ENCODE measurements at places on chromosomes 11 and 22.
A peak's percentile ranks its signal among the peaks of the same experiment; 100 is the strongest.

DNA sequence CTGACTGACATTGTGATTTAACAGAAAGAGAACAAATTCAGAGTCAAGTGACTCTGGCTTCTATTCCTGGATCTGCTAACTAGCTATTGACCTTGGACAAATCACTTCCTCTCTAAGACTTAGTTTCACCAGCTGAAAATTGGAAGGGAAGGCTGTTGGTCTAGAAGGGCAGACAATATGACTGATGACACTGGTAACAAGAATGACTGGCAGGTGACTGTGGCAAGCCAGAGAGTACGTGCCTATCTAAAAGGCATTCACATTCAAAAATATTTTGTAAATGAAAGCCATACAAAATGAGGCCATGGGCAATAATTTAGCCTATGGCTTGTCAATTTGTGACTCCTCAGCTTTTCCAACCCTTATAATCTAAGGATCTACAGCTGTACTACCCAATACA is 23.5 kb downstream of the SERGEF start:
- no peak for DNase-seq
- H3K27me3 ChIP-seq: no peaks in the 10 kb centered on the region
- no peak overlapping the region for H3K4me3 ChIP-seq
- peaks cover 20% of the 10 kb centered on the region for H3K36me3 ChIP-seq
- H3K27ac ChIP-seq: no peak overlapping the region
- no peaks in the 10 kb centered on the region for H3K4me1 ChIP-seq

DNA sequence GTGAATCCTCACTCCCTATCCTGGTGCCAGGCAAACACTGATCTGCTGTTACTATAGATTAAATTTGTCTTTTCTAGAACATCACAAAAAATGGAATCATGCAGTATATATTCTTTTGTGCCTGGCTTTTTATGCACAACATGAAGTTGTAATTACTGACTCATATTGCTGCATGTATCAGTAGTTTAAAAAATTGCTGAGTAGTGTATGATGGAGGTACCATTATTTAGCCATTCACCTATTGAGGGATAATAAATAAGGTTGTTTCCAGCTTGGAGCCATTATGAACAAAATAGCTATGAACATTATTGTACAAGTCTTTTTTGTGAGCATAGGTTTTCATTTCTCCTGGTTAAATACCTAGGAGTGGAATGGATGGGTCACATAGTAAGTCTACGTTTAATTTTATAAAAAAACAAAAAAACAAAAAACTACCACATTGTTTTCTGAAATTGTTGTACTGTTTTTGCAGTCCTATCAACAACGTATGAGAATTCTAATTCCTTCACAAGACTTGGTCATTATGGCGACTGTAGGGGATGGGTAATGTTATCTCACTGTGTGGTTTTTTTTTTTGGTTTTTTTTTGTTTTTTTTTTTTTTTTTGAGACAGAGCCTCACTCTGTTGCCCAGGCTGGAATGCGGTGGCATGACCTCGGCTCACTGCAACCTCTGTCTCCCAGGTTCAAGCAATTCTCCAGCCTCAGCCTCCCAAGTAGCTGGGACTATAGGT is 111.6 kb downstream of the USP35 start:
- H3K27ac ChIP-seq: no peak overlapping the region
- H3K27me3 ChIP-seq: no peaks in the 10 kb centered on the region
- peaks cover 12% of the 10 kb centered on the region for H3K4me1 ChIP-seq
- no peak for DNase-seq
- H3K4me3 ChIP-seq: no peak overlapping the region

GRCh38 chr11:1948389-1948788 is 1.3 kb downstream of the MRPL23 start:
- no peaks in the 10 kb centered on the region for H3K36me3 ChIP-seq
- no peaks in the 10 kb centered on the region for H3K4me1 ChIP-seq
- DNase-seq: no peak
- H3K4me3 ChIP-seq: no peak overlapping the region
- no peaks in the 10 kb centered on the region for H3K27me3 ChIP-seq

DNA sequence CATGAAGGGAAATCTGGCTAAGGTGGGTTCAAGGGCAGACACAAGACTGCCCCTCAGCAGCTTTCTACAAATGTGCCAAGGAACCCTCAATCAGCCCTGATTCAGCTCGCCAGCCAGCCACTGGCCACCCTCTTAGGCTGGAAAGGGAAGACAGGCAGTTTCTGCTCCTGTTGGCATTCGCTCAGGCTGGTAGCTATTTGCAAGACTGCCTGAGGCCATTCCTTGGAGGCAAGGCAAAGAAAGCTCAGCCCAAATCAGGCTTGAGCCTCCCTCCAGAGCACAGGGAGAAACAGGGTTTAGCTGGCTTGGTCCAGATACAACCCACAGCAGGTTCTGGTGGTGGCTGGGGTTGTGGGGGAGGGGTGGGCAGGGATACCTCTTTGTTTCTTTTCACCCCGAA is 19.2 kb downstream of the TP53I11 start:
- H3K36me3 ChIP-seq: no peaks in the 10 kb centered on the region
- H3K4me1 ChIP-seq: no peaks in the 10 kb centered on the region
- no peak for DNase-seq
- no peaks in the 10 kb centered on the region for H3K27me3 ChIP-seq

GRCh38 chr22:21682385-21683175 is 16.8 kb downstream of the PPIL2 start:
- H3K36me3 ChIP-seq: peaks cover 9% of the 10 kb centered on the region
- H3K27me3 ChIP-seq: no peaks in the 10 kb centered on the region
- H3K4me1 ChIP-seq: peaks cover 2% of the 10 kb centered on the region
- no peak for DNase-seq
- no peak overlapping the region for H3K27ac ChIP-seq

DNA sequence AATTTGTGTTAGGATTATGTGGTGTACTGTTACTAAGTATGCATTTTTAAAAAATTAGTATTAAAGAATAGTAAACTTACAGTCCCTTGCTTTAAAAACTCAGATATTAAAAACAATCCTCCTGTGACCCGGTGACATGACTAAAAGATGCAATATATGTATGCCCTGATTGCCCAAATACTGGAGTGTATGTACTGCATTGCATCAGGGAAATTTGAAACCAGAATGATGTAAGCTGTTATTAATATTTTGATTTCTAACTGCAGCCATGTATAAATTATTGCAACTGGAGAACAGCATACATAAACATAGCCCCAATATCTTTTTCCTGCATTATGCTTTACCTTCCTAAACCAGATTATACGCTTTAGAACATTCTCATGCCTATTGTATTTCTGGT is 3.7 kb upstream of the HSPA8 start:
- peak overlapping the region; percentile 58 for H3K4me3 ChIP-seq
- H3K36me3 ChIP-seq: peaks cover 28% of the 10 kb centered on the region
- DNase-seq: no peak
- peaks cover 43% of the 10 kb centered on the region for H3K4me1 ChIP-seq
- no peaks in the 10 kb centered on the region for H3K27me3 ChIP-seq

DNA sequence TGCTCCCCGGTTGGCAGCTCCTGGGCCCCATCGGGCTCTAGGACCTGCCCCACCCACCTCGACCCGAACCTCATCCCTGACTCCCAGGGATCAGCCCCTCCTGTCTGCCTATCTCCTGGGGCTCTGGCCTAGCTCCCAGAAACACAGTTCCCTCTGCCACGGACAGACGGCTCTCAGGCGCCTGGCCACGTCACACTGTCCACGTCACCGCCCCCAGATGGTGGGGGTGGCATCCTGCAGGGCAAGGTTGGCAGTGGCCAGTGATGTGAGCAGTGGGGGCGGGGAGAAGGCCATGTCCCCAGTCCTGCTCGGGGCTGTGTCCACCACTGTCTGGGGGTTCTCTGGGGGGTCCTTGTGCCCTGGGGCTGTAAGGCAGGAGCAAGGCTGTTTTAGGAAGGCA is 29.2 kb downstream of the SYT7 start:
- H3K4me1 ChIP-seq: no peaks in the 10 kb centered on the region
- no peak for DNase-seq
- H3K27ac ChIP-seq: no peak overlapping the region
- no peaks in the 10 kb centered on the region for H3K36me3 ChIP-seq
- H3K27me3 ChIP-seq: peaks cover 34% of the 10 kb centered on the region
- H3K4me3 ChIP-seq: no peak overlapping the region

DNA sequence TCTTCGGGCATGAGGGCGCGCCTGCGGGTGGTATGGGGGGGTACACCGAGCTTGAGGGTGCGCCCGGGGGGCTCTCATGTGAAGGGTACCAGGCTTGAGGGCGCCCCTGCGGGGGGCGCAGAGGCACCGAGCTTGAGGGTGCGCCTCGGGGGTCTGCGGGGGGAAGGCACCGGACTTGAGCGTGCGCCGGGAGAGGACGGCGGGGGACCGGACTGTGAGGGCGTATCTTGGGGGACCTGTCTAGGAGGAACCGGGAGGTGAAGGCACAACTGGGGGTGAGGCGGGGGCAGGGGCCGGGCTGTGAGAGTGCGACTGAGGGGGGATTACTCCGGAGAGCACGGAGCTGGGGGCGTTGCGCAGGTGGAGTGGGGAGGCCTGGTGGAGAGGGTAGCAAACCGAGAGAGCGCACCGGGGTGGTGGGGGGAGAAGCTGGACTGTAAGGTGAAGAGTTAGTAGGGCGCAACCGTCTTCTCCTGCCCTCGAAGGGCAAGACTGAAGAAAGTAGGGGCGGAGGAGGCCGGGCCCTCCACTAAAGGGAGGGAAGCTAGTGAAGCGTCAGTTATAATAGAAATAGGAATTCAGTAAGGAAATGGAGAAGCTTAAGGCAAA is 1.1 kb upstream of the DDX6 start:
- H3K4me3 ChIP-seq: peak overlapping the region; percentile 99
- H3K27me3 ChIP-seq: no peaks in the 10 kb centered on the region
- peaks cover 15% of the 10 kb centered on the region for H3K36me3 ChIP-seq

GRCh38 chr22:36981247-36981775 is 37.9 kb downstream of the TST start:
- DNase-seq: no peak
- H3K4me1 ChIP-seq: peaks cover 9% of the 10 kb centered on the region
- H3K4me3 ChIP-seq: no peak overlapping the region
- H3K27me3 ChIP-seq: peaks cover 5% of the 10 kb centered on the region

DNA sequence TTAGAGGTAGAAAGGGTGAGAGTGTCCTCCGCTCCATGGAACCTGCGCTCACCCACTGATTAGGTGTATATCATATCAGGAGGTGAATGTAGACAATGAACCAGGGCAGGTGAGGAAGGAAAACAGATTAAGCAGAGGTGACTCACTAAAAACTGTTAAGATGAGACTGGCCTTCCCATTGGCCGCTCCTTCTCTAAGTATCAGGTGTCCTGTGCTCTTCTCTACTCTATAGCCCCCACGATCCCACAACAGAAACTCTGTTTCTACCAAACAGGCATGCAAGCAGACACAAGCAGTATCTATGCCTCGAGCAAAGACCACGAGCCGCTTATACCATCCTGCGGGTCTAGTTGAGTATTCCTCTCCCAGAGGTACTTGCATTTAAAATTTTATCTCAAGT is 103.1 kb downstream of the SNX19 start:
- H3K4me1 ChIP-seq: no peaks in the 10 kb centered on the region
- DNase-seq: no peak
- H3K27me3 ChIP-seq: no peaks in the 10 kb centered on the region
- no peak overlapping the region for H3K27ac ChIP-seq

DNA sequence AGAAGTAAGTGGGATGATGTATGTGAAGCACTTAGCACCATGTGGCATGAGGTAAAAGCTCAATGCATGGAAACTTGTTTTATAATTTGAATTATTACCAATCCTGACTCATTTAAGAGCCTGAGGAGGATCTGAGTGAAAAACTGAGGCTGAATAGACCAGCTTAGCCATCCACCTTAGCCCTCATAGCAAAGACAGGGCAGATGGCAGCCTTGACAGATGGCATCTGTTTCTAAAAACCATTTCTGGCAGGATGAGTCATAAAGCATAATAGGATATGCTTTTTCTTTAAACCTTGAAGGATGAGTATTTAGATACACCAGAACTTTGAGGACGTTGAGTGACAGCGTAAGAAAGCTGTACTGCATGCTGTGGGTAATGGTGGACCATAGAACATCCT is 61.0 kb upstream of the NAV2 start:
- no peak overlapping the region for H3K27ac ChIP-seq
- no peaks in the 10 kb centered on the region for H3K36me3 ChIP-seq
- DNase-seq: no peak
- no peaks in the 10 kb centered on the region for H3K27me3 ChIP-seq

- no peaks in the 10 kb centered on the region for H3K36me3 ChIP-seq
- no peaks in the 10 kb centered on the region for H3K27me3 ChIP-seq
- H3K4me3 ChIP-seq: no peak overlapping the region
- no peak for DNase-seq
- no peaks in the 10 kb centered on the region for H3K4me1 ChIP-seq
Measured at GRCh38 chr22:17576470-17576869, 13.2 kb downstream of the SLC25A18 start.

DNA sequence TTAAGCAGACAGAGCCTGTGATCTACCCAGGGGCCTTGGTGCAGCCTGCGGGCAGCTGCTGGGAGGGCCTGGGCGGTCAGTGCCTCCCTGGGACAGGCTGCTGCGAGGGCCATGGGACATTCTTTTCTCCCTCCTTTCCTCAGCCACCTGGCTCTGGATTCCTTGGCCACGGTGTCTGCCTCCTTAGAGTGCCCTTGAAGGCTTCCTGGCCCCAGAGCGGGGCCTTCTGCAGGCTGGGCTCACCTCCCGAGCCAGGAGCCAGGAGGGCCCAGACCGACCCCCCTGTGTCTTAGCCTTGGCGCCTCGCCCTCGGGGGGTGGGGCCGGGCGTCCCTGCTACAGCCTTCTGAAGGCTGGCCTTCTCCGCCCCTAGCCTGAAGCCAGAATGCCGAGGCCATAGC is 231.2 kb downstream of the TBC1D22A start:
- H3K36me3 ChIP-seq: peaks cover 5% of the 10 kb centered on the region
- no peaks in the 10 kb centered on the region for H3K4me1 ChIP-seq
- H3K27me3 ChIP-seq: no peaks in the 10 kb centered on the region
- no peak for DNase-seq
- no peak overlapping the region for H3K4me3 ChIP-seq
- H3K27ac ChIP-seq: no peak overlapping the region

- H3K27me3 ChIP-seq: no peaks in the 10 kb centered on the region
- H3K27ac ChIP-seq: no peak overlapping the region
- no peak for DNase-seq
- H3K4me1 ChIP-seq: no peaks in the 10 kb centered on the region
- H3K4me3 ChIP-seq: no peak overlapping the region
Measured at GRCh38 chr11:5197536-5197935, 2.9 kb downstream of the OR51V1 start.

GRCh38 chr11:27812341-27812740 is 112.1 kb upstream of the BDNF start:
- H3K36me3 ChIP-seq: no peaks in the 10 kb centered on the region
- H3K4me3 ChIP-seq: no peak overlapping the region
- DNase-seq: no peak
- H3K27ac ChIP-seq: no peak overlapping the region
- no peaks in the 10 kb centered on the region for H3K27me3 ChIP-seq

GRCh38 chr11:123483466-123483865 is 53.4 kb downstream of the GRAMD1B start:
- peaks cover 42% of the 10 kb centered on the region for H3K4me1 ChIP-seq
- H3K4me3 ChIP-seq: no peak overlapping the region
- H3K27ac ChIP-seq: no peak overlapping the region

All from activated CD4-positive, alpha-beta T cell treated with anti-CD3 and anti-CD28 coated beads, Interleukin-2, amount 10 ng/mL, durations not matched to agents 7 days and 5 days (primary cell).